ENCODE measurements at places on chromosomes 2 and 18. TPM values are rescaled to one million over a fixed set of nuclear protein-coding genes. Genes with fewer than 3 reads are reported as not detected.

GRCh38 chr2:197992482-197993133 lies 188.2 kb downstream of the PLCL1 start:
- DNase-seq: no peak

The LIMS2 gene
- polyA plus RNA-seq: 38.0 TPM

DNA sequence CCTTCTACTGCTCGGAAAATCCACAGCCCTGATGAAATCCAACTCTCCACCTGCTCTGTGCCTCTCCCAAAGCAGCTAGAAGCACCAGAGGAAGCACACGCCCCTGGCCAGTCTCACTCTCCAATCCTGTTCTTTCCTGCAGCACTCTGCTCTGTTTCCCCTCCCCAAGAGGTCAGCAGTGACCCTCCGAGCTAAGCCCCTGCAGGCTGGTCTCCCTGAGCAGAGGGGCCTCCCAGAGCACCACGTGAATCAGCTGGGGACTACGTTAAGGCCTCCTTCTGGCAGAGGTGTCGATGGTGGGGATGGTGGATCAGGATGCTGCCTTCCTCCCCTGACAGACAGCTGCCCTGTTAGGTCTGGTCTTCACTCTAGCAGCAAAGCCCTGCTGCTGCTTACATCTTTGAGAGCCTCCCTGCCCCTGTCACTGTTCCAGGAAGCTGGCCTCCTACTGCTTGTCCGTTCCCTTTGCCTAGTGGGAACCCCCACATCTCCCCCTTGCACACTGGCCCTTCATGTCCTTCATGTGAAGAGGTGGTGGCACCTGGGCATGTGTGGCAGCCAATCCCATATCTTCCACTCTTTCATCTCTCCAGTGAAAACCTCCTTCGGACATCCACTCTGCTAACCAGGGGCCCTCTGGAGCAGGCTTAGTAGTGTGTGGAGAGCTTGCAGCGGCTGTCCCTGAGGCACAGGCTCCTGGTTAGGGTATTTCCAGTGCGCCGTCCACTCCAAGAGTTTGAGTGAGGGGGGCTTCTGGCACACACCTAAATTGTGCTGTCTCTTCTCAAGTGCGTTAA lies 307.5 kb upstream of the HS6ST1 start:
- no peak for DNase-seq

DNA sequence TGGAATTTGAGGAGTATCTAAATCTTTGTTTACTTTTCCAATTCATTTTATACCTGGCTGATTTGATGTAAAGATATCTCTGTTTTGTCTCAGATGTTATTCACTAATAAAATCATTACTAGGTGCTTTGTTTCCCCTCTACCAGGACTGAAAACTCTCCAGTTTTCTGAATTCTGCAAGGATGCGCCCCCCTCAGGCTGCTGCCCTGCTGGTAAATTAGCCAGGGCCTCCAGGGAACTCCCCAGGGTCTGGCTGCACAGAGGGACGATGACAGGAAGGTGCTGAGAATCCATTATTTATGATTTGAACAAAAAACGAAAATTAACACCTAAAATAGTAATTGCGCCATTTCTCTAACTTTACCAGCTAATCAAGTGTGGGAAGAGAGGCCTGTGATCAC lies 541.2 kb upstream of the POU3F3 start:
- DNase-seq: no peak

DNA sequence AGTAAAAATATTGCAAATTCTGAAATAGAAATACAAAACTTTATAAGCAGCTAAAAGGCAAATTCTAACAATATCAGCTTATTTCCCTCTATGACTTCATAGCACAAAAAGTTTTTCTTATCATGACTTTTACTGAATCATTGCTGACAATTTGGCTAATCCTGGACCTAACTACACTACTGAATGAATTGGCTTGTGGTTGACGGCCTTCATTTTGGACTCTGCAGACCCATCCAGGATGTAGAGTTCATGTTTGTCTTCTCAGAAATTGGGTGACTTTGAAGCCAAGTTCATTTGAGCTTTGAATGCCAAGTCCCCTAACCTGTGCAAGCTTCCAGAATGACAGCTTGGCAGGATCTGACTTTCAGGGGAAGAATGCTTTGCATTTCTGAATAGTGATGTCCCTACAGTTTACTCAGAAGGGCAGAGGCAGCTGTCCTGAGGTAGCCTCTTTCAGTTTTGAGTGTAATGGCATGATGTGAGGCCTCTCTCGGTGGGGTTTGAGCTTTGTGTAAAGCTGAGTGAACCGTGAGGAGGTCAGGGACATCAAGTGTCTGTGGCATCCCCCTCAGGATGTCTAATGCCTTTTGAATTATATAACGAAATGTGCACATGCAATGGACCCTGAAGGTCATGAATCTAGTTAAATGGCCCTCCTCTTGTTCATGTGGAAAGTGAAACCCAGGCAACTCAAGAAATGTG lies 48.0 kb downstream of the EFEMP1 start:
- DNase-seq: no peak

DNA sequence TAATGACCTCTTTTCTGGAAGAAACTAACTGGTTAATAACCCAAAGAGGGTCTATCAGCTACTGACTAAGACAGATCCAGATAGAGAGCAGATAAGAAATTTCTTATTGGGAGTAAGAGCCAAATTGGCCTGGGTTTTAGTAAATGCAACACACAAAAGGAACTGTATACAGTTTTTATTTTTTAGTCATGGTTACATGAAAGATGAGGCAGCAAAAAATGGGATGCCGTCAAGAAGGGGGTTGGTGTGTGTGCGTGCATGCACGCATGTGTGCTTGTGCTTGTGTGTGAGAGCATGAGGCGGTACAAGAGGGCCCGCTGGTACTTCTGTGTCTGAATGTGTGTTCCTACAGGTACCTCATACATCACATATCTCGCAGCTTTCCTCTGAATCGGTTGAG lies 466.2 kb upstream of the HNRNPA3 start:
- DNase-seq: peak; percentile 74

The NOSTRIN gene
- polyA plus RNA-seq: 9.8 TPM

The ACMSD gene
- 0.29 TPM for polyA plus RNA-seq

The MGAT5 gene
- polyA plus RNA-seq: 18.9 TPM

The B3GNT7 gene
- 0.93 TPM for polyA plus RNA-seq

- peak; percentile 25 for DNase-seq
Measured at GRCh38 chr2:71685073-71685848, 231.9 kb downstream of the DYSF start.

DNA sequence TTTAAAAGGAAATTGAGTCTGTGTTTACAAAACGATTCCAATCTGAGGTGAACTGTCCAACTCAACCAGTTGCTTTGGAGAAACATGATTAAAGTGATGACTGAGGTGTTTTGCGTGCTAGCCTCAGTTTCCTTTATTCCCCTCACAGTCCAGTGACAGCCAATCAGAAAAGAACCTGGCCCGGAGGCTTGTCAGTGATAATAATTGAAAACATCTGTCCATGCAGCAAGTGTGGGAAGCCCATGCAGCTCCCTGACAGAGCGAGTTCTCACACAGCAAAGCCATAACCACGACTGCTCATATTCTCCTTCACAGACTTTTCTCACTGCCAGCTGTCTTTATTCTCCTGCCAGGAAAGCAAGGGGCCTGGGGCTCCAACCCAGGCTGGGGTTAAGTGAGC lies 613.4 kb downstream of the ARHGAP15 start:
- peak; percentile 23 for DNase-seq

The SPOPL gene
- 13.9 TPM for polyA plus RNA-seq

The BCL2 gene
- polyA plus RNA-seq: 22.0 TPM

DNA sequence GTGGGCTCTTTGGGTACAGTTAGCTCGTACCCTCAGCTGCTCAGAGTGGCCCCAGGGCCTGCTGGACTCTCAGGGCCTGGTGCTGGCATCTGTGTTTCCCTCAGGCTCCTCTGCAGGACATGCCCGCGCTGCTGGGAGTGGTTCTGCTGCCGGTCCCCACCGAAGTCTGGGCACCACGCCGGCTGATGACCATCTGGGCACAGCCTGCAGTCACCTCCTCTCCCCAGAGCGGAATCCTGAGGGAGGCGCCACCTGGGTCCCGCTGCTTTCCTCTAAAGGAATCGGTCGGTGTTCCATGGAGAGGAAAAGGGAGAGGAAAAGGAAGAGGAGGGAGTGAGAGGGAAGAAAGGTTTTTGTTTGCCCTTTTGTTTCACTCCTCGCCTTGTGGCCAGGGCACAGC lies 43.6 kb downstream of the MC2R start:
- peak; percentile 12 for DNase-seq

GRCh38 chr2:168432100-168432499 lies 24.0 kb upstream of the CERS6 start:
- no peak for DNase-seq

The CCDC85A gene
- polyA plus RNA-seq: 2.7 TPM

The MERTK gene
- 4.7 TPM for polyA plus RNA-seq

GRCh38 chr2:185381631-185382030 lies 357.0 kb upstream of the FSIP2 start:
- no peak for DNase-seq

The GPR148 gene
- not detected for polyA plus RNA-seq

- DNase-seq: no peak
Measured at GRCh38 chr2:148279216-148279615, 258.3 kb downstream of the MBD5 start.

DNA sequence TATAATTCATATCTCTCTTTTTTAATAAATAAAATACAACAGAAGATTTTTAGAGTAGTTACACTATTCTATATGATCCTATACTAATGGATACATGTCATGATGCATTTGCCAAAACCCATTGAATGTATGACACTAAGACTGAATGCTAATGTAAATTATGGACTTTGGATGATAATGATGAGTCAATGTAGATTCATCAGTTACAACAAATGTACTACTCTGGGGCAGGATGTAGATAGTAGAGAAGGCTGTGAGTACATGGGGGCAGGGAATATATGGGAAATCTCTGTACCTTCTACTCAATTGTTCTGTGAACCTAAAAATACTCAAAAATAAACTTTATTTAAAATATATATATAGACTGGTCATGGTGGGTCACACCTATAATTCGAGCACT lies 45.6 kb upstream of the NEDD4L start:
- DNase-seq: peak; percentile 12

- DNase-seq: no peak
Measured at GRCh38 chr2:127606625-127607398, 39.1 kb upstream of the GPR17 start.

The CROCC2 gene
- 0.28 TPM for polyA plus RNA-seq

The G6PC2 gene
- polyA plus RNA-seq: not detected

DNA sequence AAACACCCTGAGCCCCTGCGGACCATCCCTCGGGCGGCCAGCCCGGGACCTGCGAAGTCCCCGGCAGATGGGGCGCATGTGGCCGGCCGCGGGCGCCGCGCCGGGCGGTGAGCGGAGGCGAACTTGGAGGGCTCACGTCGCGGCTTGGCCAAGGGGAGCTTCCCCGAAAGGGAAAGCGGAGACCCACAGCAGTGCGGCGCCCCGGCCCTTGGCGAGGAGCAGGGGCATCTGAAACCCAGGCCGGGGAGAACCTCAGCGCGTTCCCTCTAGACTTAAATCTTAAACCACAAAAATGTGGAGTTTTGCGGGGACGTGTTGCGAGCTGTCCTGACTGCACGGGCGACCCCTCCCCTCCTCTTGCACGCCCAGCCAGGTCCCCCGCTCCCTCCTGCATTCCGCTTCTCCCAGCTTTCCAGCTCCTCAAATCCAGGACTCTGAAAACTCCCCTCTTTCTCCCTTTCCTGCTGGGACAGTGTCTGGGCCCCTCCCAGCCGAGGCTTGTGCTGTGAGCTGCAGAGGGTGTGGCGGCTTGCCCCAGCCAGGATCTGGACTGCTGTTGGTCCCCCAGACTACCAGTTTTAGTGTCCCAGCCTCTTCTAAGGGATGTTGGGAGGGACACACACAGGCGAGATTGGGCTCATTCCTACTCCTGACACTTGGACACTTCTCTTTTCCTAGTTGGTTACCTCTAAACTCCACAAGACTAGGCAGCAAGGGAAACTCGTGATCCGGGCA lies 1.3 kb downstream of the FMNL2 start:
- DNase-seq: peak; percentile 66

The TXNDC2 gene
- 0.04 TPM for polyA plus RNA-seq

DNA sequence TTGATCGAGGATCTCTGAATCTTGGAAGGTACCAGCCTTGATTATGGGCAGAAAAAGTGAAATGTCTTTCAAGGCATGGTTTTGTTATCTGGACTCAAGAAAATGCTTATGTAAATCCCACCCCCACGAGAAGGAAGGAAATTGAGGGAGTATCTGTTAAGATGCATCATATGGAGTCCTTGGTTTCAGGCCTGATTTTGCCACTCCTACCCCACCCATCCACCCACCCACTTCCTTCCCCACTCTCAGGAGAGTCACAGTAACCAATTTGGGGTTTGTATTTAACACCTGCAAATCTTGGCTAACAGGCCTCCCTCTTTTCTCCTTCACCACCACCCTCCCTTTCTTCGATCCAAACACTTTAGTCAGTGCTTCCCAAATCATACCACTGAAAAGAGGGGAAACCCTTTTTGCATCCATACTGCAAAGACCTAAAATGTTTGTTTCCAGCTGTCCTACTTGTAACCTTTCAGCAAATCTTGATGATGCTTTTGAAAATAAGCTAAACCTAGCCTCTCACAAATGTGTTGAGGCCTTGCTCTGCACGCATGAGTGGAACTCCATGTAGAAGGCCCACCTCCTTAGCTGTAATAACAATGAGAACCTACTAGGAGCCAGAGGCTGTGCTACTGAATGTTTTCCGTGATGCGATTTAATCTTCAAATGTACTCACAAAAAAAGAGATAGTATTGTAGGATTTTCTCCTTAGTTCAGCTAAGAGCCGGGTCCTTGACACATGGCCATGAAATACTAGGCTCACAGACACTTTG lies 34.8 kb downstream of the POU3F3 start:
- no peak for DNase-seq

DNA sequence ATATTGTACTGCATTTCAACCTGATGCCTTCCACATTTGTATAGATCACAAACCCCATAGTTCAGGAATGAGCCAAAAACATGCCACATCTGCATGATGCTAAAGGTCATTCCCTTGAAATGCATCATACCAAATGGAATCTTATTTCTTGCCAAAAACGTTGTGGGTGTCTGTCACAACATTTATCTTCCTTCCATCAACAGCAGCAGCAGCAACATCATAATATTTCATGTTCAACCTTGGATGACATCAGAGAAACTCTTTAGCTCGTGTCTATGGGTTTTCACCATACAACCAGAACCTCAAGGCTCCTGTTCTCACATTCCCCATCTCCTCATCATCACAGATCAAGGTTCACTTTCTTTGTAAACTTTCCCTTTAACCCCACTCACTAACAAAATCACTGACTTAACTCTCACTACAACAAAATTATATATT lies 221.3 kb upstream of the CTAGE1 start:
- DNase-seq: no peak

- no peak for DNase-seq
Measured at GRCh38 chr2:53452957-53453748, 314.5 kb upstream of the CHAC2 start.

- DNase-seq: no peak
Measured at GRCh38 chr2:28449126-28449487, 46.8 kb upstream of the PLB1 start.

- no peak for DNase-seq
Measured at GRCh38 chr2:211329421-211329820, 773.0 kb downstream of the CPS1 start.

GRCh38 chr2:202486351-202486750 lies 110.2 kb downstream of the BMPR2 start:
- no peak for DNase-seq
